NT2/D1 (cell line): ENCODE measurements at places on chromosomes 3 and 15.

GRCh38 chr15:68739390-68740080 lies 81.2 kb downstream of the ANP32A start:
- no peak for DNase-seq

DNA sequence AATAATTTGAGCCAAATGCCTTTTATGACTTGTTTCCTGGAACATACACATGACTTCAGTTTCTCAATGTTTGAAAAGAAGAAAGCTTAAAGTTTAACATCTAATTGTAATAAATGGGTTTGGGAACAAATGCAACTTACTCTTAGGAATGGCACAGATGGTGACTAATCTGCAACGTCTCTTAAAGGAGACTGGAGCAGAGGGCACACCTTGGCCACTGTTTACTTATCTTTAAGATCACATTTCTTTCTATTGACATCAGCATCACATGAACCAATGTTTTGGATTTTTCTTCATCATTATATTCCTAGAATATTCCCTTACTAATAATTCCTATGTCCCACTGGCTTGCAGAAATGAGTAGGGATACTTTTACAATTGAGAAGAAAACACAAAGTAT lies 229.5 kb downstream of the CHL1 start:
- DNase-seq, result no peak

GRCh38 chr3:10238345-10239183 lies 9.7 kb upstream of the TATDN2 start:
- DNase-seq, result no peak

- no peak for DNase-seq
Observed at GRCh38 chr3:39260318-39260717, 19.5 kb downstream of the CX3CR1 start.

DNA sequence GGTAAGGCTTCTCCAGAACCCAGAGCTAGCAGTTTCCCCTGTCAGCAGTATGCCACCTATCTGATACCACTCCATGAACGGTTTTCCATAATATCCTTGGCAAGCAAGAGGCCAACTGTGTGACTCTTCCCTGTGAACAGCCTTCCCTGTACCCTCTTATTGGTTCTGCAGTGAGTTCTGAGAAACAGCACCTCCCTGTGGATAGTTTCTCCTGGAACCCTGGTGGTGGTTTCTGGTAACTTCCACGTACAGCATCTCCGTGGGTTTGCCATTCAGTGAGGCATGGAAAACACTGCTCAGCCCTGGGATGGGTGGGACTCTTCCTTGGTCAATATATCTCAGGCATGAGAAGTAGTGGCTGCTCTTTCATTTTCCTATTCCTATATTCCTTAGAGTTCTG lies 19.4 kb upstream of the SERPINI2 start:
- peak; percentile 25 for DNase-seq

DNA sequence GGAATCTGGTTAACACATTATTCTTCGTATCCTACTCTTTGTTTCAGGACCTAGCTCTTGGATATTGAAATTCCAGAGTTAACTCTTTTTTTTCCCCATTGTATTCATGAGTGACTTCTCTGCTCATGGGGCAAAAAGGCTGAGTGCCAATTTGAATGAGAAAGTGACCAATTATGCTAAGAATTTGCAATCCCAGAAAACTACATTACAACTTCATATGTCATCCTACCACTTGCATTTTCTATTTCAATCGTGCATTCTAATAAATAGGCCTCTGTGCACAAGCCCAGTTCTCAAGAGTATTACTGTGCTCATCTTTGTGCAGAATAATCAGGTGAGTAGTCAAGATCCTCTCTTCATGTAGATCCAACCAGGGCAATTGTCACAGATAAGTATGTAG lies 537.8 kb downstream of the OTOL1 start:
- no peak for DNase-seq

- DNase-seq, result no peak
Observed at GRCh38 chr3:183252973-183253527, at the start of gene B3GNT5. B3GNT5 (plus strand) TSS chr3:183253253; CDS start chr3:183269799, 16,546 bp downstream.

GRCh38 chr3:115930922-115931321 lies 307.6 kb downstream of the GAP43 start:
- DNase-seq, result no peak

DNA sequence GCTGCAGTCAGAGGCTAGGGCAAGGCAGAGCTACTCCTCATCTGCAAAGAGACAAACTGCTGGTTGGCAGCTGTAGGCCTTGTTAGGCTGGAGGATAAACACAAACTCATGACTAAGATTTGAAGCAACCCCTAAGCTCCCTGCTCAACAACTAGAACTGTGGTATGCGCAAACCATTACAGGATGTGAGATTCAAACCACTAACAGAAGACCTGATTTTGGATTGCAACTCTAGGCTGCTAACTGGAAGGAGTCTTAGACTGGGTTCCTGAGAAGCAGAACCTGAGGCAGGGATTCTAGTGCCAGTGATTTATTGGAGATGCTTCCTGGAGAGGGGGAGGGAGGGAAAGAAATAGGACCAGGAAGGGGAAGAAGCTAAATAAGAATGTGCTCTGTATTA lies 22.5 kb downstream of the CCR4 start:
- DNase-seq, result no peak

DNA sequence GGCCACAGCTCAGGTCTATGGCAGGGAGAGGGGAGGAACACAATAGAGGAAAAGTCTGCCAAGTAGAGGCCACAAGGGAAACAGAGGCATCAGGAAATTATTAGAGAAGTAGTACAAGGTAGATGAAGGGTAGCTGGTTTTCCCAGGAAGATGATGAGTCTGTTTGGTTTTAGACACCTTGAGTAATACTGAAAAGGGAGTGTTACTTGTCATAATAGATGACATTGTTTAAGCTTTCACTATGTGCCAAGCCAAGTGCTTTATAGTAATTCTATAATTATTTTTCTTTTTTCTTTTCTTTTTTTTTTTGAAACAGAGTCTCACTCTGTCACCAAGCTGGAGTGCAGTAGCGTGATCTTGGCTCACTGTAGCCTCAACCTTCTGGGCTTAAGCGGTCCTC lies 13.7 kb downstream of the PXK start:
- DNase-seq, result no peak

DNA sequence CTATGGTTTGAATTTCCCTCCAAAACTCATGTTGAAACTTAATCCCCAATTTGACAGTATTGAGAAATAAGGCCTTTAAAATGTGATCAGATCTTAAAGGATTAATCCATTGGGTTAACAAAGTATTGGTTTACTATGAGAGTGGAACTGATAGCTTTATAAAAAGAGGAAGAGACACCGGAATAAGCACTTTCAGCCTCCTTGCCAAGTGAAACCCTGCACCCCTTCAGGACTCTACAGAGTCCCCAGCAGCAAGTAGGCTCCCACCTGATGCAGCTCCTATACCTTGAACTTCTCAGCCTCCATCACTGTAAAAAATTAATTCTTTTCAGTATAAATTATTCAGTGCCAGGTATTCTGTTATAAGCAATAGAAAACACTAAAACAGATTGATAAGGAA lies 348.3 kb downstream of the CGGBP1 start:
- DNase-seq, result no peak

DNA sequence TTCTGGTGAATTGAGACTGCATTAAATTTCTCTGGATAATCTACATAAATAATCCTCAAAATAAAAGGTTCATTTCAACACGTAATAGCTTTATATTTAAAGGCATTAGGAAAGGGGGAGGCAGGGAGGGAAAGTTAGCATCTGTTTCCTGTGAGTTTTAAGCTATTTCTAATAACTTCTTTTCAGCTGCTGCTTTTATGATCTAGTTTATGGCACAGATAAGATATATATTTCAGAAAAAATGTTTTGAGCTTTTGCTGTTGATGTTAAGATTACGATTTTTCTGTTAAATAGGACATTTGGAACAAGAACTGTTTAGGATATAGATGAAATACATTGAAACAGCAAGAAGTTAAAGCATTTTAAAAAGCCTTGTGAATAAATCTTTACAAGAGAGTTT lies 30.0 kb downstream of the UBE2E1 start:
- DNase-seq, result no peak

GRCh38 chr3:47542471-47543173 lies 29.1 kb upstream of the ELP6 start:
- DNase-seq, result no peak

GRCh38 chr15:27495963-27496459 lies 525.0 kb downstream of the GABRG3 start:
- DNase-seq, result no peak

- no peak for DNase-seq
Observed at GRCh38 chr3:110598847-110599490, 472.6 kb upstream of the NECTIN3 start.

DNA sequence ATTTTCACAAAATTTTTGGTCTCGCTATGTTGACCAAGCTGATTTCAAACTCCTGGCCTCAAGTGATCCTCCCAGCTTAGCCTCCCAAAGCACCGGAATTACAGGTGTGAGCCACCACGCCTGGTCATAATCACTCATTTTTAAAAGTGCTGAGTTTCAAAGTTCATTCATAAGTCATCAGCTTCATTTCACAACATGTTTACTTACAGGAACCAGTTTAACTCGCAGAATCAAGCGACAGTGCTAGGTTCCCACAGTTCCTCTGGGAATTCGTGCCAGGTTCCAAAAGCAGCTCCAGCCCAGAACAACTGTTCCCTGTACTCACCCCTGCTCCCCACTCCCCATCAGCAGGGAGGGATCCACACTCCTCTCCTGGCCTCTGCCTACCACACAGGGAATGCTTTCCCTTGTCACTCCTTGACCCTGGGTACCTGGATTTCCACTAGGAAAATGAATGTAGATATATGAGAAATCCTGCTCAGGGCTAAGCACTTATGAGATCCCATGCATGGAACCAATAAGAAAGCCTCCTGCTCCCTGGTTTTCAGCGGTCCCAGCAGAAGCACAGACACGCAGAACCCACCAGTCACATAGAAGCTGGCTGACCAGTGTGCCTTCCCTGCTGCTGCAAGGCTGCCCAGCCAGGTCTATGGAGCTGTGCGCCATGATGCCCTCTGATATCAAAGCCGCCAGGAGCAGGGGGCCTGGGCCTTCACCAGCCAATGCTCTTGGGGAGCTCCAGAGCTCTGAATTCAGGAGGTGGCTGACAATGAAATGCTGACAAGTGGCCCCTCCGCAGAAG lies 72.3 kb downstream of the ITGB5 start:
- DNase-seq, result no peak

- no peak for DNase-seq
Observed at GRCh38 chr3:129703913-129704312, 97.4 kb upstream of the PLXND1 start.

GRCh38 chr3:67529915-67530314 lies 124.5 kb downstream of the SUCLG2 start:
- no peak for DNase-seq

DNA sequence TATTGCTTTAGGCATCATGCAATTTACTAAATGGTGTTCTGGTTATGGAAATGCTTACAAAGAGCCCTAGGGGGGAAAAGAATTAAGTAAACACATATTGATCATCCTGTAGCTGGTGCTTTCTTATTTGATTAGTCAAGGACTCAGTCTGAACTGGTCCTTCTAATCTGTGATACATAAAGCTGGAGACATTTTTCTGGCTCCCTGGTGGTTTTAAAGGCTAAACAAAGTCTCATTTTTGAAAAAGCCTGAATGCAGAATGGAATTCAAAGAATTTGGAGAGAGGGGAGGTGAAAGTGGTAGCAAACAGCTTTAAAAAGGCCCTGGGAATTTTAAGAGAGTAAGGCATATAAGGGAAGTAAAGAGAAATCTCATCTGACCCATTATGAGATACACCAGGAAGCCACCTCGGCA lies 149.7 kb downstream of the RBMS3 start:
- DNase-seq, result no peak

- no peak for DNase-seq
Observed at GRCh38 chr3:156558389-156558788, 3.5 kb upstream of the SSR3 start.

GRCh38 chr15:53811530-53811929 lies 52.1 kb upstream of the WDR72 start:
- DNase-seq, result peak; percentile 9

DNA sequence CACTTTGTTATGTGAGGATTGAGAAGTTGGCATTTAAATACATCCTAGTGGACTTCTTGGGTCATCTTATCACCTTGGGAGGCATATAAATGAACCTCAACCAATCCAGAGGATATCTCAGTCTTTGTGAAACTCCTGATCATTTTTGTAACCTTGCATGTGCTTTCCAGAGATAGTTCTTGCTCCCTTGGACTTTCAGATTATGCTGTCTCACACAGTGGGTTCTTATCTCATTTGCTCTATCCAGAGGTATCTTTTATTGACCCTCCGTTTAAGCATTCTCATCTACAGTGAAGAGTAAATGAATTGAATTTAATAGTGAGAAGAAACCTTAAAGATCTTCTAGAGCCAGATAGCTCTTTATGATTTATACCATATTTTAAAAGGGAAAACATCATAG lies 10.4 kb downstream of the ARMC8 start:
- DNase-seq, result no peak

DNA sequence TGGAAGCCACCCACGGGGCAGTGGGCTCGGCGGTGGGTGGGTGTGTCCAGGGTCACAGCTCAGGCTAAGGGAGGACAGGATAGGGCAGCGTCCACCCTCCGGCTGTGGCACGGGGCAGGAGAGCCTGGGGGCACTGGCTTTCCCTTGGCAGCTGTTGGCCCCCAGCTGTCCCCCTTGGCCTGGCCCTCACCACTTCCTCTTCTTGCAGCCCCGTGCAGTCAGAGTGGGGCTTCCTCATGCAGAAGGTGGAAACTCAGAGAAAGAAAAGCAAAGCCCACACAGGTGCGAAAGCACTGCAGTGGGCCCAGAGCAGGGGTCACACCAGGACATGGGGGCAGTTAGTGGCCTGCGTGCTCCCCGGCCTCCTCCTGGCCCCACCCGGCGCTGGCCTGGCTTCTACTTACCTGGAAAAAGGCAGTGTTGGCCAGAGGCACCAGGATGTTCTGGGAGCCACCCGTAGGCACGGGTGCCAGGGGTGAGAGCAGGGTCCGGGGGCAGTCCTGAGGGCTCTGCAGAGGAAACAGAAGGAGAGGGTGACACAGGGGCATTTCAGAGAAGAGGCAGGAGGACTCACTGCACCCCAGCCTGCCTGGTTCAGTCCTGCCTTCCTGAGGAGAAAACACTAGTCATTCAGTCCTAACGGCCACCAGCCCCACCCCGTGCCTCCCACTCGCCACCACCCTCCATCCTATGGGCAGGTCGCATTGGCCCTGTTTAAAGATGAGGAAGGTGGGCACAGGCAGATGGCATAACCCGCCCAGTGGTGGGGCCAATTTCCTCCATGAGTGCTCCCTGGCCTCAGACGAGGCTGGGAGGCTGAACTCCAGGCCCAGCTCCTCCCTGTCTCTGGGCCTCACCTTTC lies 28.3 kb downstream of the PLXND1 start:
- DNase-seq, result no peak

GRCh38 chr3:105526360-105527111 lies 159.8 kb downstream of the ALCAM start:
- DNase-seq, result no peak
